ENCODE measurements at places on chromosomes 6 and 20.

DNA sequence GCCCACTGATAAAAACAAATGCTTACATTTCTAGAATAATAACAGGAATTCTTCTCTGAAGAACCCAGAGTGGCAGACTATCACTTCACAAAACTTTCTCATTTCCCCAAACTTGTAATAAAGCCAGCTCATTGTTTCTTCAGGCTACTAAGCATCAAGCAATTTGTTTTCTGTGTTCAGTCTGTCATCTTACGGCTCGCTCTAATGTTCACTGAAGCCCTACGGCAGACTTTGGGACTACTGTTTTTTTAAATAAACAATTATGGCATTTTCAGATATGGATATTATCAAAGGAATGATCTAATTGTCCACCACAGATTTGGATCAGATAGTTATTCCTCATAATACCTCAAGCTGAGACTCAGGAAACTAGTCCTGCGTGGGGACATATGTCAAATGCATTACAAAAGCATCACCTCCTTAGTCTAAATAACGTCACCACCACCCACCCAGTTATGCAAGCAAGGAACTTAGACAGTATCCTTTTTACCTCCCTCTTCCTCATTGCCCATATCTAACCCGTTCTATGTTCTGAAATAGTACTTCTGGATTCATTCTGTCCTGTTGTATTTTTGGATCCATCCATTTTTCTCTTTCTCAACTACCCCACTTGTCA lies 415.1 kb downstream of the PLCB1 start:
- DNase-seq = no peak

DNA sequence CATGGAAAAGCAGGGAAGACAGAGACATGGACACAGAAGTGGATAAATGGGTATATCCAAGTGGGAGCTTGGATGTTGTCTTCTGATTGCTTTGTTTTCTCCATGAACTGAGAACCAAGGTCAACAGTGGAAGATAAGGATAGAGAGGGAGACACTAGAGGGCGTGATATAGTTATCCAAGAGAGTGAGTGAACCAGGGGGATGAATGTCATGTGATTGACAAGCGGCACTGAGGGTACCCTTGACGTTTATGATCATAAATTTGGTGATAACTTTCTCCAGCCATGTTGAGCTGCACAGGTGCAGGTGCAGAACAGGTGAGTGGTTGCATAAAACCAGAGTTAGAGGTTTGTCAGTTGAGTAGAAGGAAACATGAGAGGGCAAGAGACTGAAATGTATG lies 20.7 kb downstream of the EBF4 start:
- DNase-seq = no peak

GRCh38 chr6:39051399-39052122 lies 3.0 kb downstream of the GLP1R start:
- no peak for DNase-seq

DNA sequence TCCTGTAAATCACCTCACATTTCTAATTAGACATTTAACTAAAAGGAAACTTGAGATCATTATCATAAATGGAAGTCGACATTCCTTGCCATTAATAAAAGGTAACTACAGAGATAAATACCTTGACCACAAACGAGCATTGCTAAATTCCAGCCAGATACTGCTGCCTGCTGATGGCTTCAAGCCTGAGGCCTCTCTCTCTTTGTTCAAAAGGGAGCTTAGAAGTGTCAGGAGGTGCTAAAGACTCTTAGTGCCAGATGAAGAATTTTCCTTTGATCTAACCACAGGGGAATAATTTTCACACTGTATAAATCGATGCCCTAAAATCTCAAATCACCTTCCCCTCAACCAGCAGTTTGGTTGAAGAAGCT lies 248.2 kb upstream of the PMEPA1 start:
- DNase-seq = no peak

DNA sequence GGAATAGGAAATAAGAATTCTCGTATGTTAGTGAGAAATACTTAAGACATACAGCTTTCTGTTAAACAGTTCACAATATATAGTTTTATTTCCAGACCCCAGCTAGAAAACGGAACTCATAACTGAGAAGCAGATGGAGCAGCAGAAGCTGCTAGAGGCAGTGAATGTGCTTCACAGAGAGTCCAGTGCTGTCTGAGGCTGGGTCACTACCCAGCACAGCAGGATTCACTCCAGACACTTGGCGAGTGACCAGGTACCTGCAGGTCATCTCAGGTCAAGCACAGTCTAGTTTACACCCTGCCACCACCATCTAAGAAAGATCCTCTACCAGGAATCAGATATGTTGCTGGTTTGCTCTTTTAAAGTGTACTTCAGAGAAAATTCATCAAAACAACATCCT lies 243.1 kb upstream of the RAB32 start:
- no peak for DNase-seq

GRCh38 chr6:50791900-50792508 lies 26.7 kb upstream of the TFAP2B start:
- DNase-seq = no peak

- no peak for DNase-seq
These were observed 44.9 kb downstream of the SNX9 start for GRCh38 chr6:157867981-157868380.

- no peak for DNase-seq
These were observed 32.3 kb upstream of the PLCB4 start for GRCh38 chr20:9036593-9036992.

- DNase-seq = no peak
These were observed 35.9 kb upstream of the MYLIP start for GRCh38 chr6:16092990-16093389.

- no peak for DNase-seq
These were observed 37.4 kb downstream of the VEGFA start for GRCh38 chr6:43807228-43808061.

DNA sequence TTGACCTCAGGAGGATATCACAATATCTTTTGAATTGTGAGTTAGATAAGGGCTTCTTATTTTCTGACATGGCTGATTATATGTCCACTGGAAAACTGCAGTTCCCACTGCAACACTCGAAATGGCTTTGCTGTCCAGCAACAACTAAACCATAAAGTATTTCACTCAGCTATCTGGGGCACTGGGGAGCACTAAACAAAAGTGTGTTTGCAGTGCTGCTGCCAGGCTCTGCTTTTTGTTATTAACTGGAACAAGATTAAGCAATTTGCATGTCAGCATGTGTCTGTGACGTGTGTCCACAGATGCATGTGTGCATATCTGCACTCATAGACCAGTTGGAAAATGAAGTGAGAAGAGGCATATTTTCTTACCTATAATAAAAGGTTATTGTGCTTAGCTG lies 107.8 kb upstream of the CCN2 start:
- no peak for DNase-seq

DNA sequence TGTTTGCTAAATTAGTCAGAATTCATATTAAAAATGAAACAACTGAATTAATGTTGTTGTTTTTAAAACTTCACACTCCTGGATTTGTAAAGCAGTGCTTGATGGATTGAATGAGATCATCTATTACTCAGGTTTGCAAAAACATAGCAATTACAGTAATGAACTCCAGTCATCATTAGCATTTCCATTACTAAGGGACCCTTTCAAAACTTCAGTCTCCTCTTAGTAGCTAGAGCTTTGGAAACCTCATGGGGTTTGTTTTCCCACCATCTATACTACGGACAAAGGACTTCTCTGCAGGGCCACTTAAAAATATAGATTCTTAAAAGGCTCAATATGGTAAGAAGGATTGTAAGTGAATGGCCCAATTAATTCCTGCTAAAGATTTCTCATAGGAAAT lies 209.9 kb upstream of the PRND start:
- no peak for DNase-seq

DNA sequence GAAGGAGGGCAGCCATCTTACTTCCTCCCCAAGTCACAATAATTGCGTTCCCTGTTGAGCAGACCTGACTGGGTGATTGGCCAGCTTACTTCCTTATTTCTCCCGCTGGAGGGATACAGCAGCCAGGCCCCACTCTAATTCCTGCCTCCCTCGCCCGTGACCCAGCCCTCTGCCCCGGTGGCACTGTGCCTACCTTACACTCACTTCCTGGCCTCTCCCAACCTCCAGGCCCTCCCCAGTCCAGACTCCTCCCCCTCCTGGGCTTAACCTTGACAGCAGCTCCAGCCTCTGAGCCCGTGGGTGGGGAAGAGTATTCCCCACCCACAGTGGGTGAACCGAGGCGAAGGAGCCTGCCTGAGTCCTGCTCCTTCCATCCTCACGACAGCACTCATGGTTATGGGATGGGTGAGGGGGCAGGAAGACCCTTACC lies 3.0 kb downstream of the BAK1 start:
- DNase-seq = no peak

DNA sequence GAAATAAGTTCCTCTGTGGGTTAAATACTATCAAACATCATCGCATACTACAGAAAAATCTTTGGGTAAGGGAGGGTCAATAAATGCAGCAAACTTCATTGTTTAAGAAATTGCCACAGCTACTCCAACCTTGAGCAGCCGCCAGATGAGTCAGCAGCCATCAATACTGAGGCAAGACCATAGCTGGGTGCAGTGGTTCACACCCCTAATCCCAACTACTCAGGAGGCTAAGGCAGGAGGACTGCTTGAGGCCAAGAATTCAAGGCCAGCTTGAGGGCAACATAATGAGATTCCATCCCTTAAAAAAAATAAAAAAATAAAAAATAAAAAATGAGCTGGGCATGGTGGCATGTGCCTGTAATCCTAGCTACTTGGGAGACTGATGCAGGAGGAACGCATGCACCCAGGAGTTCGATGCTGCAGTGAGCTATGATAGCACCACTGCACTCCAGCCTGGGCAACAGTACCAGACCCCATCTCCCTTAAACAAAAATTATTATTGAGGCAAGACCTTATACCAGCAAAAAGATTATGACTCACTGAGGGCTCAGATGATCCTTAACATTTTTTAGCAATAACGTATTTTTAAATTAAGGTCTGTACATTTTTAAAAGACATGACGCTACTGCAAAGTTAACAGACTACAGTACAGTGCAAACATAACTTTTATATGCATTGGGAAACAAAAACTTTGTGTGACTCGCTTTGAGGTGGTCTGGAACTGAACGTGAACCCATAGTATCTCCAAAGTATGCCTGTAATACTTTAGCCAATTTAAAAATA lies 8.8 kb downstream of the SRPK1 start:
- no peak for DNase-seq
